Osteoblast (primary cell): ENCODE measurements at places on chromosomes 5 and 9. TPM values are rescaled to one million over a fixed set of nuclear protein-coding genes. Genes with fewer than 3 reads are reported as not detected.

DNA sequence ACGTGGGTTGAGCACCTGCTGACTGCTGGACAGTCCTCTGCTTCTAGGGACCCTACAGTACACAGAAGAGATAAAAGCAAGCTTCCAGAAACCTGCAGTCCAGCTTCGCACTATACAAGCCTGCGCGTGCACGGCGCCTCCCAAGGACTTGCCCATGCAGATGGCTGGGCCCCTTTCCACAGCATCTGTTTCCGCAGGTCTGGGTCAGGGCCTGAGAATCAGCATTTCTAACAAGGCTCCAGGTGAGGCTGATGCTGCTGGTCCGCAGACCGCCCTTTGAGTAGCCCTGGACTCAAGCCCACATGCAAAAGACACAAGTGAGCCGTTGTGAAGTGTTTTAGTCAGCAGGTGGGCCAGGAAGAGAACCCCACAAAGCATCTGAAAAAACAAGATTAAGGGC, 133.1 kb downstream of the HSD17B3 start:
- H3K36me3 ChIP-seq: no peaks in the 10 kb centered on the region
- no peak overlapping the region for H3K27ac ChIP-seq
- H3K4me1 ChIP-seq: no peaks in the 10 kb centered on the region
- no peak overlapping the region for H3K4me3 ChIP-seq

DNA sequence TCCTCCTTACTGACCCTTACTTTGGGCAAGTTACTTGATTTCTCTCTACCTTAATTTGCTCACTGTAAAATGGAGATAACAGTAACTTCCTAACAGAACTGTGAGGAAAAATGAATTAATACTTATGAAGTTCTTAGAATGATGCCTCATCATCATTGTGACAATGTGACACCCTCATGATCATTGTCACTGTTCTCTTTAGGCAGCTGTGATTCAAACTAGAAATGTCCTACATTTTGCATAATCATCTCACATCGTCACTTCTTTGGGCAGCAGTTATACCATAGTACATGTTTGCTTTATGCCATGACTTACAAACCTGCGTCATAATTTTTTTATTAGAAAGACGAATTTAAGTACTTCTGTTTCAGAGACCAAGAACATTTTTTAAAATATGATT, 9.7 kb downstream of the SLC30A5 start:
- H3K4me1 ChIP-seq: no peaks in the 10 kb centered on the region
- H3K4me3 ChIP-seq: no peak overlapping the region
- DNase-seq: no peak
- H3K27ac ChIP-seq: no peak overlapping the region

GRCh38 chr5:44707721-44708120, 101.0 kb upstream of the MRPS30 start:
- no peak overlapping the region for H3K4me3 ChIP-seq
- H3K4me1 ChIP-seq: no peaks in the 10 kb centered on the region
- DNase-seq: no peak
- no peak overlapping the region for H3K27ac ChIP-seq
- H3K27me3 ChIP-seq: no peaks in the 10 kb centered on the region
- no peaks in the 10 kb centered on the region for H3K36me3 ChIP-seq

GRCh38 chr5:127295454-127295853, 4.9 kb downstream of the MEGF10 start:
- H3K4me3 ChIP-seq: no peak overlapping the region
- no peak overlapping the region for H3K27ac ChIP-seq
- H3K36me3 ChIP-seq: no peaks in the 10 kb centered on the region
- peaks cover 7% of the 10 kb centered on the region for H3K4me1 ChIP-seq
- H3K27me3 ChIP-seq: peaks cover 53% of the 10 kb centered on the region

DNA sequence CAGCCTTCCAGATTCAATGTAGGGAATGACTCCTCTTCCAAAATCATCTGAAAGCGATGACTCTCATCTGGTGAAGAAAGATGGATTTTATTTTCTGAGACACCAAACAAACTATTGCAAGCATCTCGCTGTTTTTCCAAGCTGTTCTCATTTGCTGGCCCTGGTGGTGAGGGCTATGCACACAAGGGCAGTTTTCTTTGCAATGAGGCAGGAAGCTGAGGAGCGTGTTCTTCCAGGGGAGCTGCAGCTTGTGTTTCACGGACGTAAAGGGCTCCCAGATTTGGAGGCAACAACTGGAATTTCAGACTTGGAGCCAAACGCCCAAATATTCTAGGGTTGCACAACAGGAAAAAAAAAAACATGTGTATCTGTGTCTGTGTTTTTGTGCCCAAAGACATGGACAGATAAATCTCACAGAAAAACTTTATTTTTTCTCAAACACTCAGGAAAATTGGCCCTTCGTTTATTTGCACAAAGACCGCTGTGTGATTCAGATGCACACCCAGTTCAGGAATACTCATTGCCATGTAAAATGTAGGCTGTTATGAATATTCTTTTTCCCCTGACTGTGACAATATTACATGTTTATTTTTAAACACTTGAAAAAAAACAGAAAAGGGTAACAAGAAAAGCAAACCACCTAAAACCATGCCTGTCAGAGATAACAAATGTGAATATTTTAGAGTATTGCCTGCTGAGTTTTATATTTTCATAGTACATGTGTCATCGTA, 151.3 kb downstream of the GAS1 start:
- H3K36me3 ChIP-seq: no peaks in the 10 kb centered on the region
- no peak overlapping the region for H3K4me3 ChIP-seq
- peaks cover 24% of the 10 kb centered on the region for H3K4me1 ChIP-seq

The C9orf85 gene
- 11.2 and 12.1 TPM in 2 replicates for total RNA-seq

The BARX1 gene
- total RNA-seq: 8.5 and 15.6 TPM in 2 replicates

The DMGDH gene
- total RNA-seq: 7.2 and 9.7 TPM in 2 replicates

The UTP15 gene
- total RNA-seq: 20.6 and 24.2 TPM in 2 replicates
